ENCODE measurements at places on chromosomes 11 and 22.

DNA sequence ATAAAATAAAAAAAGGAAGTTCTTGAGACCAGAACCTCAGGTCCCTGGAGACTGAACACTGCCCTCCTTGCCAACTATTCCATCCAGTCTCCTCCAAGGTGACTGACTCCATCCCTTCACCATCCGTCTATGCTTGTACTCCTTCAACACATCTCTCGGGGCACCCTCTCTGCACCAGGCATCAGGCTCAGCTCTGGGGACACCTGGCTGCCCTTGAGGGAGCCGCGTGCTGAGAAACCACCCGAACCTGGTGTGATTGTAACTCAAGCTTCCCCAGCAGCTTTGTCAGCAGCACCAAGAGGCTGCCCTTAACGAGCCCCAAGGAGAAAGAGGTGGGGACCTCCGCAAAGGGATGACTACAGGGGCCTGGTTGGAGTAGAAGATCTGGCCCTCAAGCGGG lies 1.7 kb downstream of the PTPN5 start:
- no peak for DNase-seq

- DNase-seq = no peak
Measured at GRCh38 chr22:17607891-17608521, 20.5 kb downstream of the ATP6V1E1 start.

GRCh38 chr11:68691402-68691784 lies 7.0 kb downstream of the GAL start:
- DNase-seq = no peak

- DNase-seq = no peak
Measured at GRCh38 chr11:113705871-113706655, at the start of gene TMPRSS5. Gene TMPRSS5 (minus strand): TSS chr11:113706308. CDS start chr11:113706224, 84 bp downstream.

- DNase-seq = no peak
Measured at GRCh38 chr22:42937164-42937843, 77.6 kb downstream of the PACSIN2 start.

- no peak for DNase-seq
Measured at GRCh38 chr11:58926251-58926650, 13.0 kb upstream of the GLYATL1 start.

GRCh38 chr22:29030618-29031226 lies 30.9 kb downstream of the C22orf31 start:
- DNase-seq = no peak

DNA sequence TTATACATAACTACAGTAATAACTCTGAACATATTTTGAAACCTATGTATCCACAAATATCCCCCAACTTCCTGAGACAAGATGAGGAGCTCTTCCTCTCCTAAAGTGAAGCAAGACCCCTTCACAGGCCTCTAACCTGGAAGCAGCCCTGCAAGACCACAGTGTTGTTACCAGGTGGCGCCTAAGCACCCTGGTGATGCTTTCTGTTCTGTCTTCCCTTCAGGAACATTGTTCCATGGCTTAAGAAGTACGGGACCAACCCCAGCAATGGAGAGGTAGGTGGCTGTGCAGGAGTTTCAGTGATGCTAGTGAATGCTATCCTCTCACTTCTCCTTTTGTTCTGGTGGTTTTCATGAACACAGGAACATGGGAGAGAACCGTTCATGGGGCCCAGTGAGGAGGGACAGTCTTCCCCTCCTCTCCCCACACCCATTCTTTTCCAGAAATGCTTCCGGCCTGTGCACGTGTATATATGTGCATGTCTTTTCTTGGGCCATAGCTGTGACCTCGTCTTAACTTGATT lies 6.4 kb downstream of the PPIL2 start:
- DNase-seq = no peak
